ENCODE measurements at places on chromosomes 1 and 21. TPM values are rescaled to one million over a fixed set of nuclear protein-coding genes. Genes with fewer than 3 reads are reported as not detected.
A peak's percentile ranks its signal among the peaks of the same experiment; 100 is the strongest.

DNA sequence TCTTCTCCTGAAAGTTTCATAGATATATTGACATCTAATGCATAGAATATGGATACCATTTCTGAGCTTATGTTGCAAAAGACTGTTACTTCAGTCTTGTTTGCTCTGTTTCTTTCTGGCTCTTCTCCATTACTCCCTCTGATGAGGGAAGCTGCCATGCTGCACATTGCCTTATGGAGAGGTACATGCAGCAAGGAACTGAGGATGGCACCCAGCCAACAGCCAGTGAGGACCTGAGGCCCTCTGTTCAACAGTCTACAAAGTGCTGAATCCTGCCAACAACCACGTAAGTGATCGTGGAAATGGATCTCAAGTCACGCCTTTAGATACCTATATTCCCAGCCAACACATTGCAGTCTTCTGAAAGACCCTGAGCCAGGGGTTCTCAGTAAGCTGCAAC is 66.6 kb upstream of the ADAMTS5 start:
- DNase-seq, result peak; percentile 47

DNA sequence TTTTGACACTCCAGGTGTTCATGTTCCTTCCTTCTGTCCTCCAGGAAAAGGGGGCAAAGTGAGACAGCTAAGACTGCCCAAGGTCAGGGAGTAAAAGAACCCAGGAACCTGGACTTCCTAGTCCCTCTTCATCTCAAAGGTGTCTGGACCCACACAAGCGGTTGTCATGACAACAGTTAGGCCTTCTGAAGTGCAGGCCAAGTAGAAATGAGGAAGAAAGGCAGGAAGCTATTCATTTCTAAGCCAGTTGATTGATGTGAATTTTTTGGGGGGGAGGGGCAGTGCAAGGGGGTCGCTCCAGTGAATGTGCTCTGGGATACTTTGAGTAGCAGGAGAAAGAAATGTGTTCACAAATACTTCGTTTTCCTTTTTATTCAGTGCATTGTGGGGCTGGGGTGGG is 114.3 kb downstream of the NAV1 start:
- DNase-seq, result no peak

DNA sequence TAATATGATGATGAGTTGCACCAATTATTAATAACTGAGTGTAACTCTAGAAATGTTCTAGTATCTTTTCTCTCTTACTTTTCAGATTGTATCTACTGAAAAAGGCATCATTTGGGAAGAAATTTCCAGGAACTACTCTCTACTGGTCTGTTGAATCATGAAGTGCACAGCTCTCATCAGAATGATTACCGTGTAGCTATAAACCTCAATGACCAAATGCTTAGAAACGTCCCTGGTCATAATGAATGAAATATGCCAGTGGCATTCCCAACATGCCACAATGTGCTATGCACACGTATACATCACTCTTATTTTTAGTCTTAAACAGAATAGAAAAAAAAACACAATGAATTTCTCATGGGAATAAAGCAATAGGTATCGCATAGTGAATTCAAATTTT is 534.3 kb upstream of the OLFM3 start:
- no peak for DNase-seq

Gene SEC16B
- total RNA-seq, result 3.9 TPM

GRCh38 chr1:182485861-182486260 is 35.9 kb downstream of the RGSL1 start:
- DNase-seq, result no peak

Measured in spinal cord (tissue), 10 donors.